ENCODE measurements at places on chromosomes 2 and 18.

- no peak for DNase-seq
Measured at GRCh38 chr2:134679745-134680144, 39.1 kb downstream of the TMEM163 start.

DNA sequence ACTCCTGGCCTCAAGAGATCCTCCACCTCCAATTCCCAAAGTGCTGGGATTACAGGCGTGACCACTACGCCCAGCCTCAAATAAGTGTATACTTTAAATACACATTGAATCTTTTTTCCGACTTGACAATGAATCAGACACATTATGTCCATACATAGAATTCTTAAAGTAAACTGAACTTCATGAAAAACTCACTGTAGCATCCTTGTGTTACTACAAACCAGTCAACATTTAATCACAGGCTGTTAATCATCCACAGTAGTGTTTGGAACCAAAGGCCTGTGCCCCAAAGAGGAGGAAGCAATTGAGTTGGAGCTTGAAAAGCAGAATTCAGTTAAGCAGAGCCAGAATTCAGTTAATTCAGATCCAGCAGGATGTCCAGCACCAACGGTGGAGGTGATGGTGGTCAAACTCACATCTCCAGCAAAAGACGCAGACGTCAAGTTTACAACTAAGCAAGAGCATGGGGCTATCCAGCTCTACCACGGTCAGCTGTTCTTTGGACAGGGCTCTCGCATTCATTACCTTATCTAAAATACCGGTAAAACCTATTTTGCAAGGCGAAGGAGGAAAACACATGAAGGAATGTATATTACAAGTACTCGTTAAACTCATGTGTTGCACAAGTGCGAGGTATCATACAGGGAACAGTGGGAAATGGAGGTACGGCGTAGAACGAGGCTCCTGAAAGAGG lies 1.2 kb downstream of the SLC39A6 start:
- no peak for DNase-seq

GRCh38 chr2:222708274-222708710 lies 36.8 kb downstream of the MOGAT1 start:
- DNase-seq, result no peak

- no peak for DNase-seq
Measured at GRCh38 chr2:150327564-150328489, 159.6 kb downstream of the RND3 start.

GRCh38 chr18:65942854-65943253 lies 192.0 kb downstream of the CDH7 start:
- no peak for DNase-seq

DNA sequence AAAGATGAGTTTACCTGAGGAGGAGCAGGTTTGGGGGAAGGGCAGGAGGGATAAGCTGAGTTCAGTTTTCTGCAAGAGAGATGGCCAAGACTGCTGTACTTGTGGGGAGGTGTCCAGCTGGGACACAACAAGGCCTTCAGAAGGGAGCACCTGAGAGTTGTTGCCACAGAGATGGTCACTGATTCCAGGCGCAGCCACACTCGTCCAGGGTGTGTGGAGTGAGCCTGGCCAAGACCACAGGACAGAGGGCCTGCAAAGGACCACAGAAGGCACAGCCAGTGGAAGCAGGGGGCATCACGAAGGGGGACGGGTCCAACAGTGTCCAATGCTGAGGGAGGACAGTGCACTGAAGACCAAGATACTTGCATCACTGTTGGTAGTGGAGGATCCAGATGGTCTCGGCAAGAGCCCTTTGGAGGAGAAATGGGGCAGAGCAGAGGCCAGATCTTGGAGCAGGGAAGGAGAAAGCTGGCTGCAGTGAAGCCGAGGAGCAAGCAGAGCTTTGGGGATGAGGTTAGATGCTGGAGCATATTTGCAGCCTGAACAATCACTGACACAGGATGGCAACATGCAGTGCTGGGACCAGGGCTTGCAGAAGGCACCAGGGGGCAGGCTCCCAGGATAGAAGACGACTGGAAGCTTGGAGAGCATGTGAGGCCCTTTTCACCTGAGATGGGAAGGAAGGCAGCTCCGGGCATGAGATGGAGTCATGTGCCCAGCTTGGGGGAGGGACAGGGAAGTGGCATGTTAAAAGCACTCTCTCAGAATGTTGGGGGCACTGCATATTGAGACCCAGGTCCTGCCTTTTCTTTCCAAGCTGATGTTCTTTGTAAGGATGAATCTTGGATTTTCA lies 214.0 kb downstream of the CYP26B1 start:
- peak; percentile 75 for DNase-seq

DNA sequence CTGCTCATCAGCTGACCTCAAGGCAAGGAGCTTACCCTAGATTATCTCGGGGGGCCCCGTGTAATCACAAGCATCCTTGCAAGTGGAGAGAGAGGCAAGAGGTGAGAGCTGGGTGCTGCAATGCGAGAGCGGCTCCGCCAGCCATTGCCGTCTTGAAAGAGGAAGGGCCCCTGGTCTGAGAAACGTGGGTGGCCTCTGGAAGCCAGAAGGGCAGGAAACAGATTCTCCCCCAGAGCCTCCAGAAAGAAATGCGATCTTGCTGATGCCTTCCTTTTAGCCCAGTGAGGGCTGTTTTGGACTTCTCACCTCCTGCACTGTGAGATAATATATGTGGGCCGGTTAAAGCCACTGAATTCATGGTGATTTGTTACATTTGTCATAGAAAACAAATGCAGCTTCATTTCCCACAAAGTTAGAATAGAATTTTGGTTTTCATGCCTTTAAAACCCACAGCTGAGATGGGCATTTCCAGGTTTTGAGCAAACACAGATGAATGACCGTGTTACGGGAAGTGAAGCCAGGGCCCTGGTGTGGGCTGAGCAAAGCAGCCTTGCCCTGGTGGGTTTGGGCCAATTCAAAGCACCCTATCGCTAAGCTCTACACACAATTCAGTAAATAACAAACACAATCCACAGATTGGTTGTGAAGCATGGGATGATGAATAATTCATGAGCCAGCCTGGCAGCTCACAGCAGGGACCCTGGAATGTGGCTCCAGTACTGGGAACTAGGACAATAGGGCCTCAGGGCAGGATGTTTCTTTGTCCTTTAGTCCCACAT lies 319.9 kb upstream of the HS6ST1 start:
- DNase-seq, result peak; percentile 74

GRCh38 chr2:238220892-238221521 lies 17.5 kb upstream of the ILKAP start:
- no peak for DNase-seq

GRCh38 chr2:27953077-27953476 lies 62.5 kb downstream of the BABAM2 start:
- no peak for DNase-seq

DNA sequence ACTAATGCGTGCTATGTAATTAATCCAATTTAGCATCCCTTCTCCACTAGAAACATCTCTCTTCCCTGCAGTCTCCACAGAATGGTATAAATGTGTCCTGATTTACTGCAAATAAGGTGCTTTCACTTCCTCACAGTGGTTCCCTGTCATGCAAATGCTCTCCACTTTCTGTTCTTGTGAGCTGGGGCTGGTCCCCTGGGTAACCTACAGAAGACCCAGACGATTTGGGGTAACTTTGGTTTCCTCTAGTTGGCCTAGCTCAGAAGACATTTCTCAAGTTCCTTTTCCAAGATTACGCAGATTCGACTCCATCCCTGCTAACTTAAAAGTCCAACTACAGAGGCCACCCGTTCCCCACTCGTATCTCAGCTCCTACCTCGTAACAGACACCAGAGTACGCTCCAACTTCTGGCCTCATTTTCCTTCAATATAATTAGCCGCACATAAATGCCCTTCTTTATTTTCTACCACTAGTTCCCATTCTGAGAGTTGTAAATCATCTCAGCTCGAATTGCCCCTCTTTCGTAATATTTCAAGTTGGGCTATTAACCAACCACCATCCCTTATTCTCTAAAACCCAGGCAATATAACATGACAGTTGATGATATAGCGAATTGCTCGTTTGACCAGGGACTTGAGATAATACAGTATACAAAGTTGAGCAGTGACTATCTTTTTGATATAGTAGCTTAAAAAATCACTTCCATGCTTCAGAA lies 28.8 kb upstream of the NEDD4L start:
- no peak for DNase-seq

DNA sequence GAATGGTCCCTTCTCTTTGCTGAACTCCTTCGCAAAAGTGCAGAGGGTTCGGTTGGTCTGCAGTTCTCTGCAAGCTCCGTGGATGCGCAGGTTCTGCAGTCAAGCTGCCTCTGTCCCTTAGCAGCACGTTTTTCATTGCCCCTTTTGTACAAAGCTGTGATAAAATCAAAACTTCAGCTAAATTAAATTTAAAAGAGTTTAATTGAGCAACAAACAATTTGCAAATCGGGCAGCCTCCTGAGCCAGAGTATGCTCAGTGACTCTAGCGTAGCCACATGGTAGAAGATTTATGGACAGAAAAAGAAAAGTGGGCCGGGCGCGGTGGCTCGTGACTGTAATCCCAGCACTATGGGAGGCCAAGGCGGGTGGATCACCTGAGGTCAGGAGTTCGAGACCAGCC lies 18.8 kb downstream of the TSN start:
- no peak for DNase-seq

DNA sequence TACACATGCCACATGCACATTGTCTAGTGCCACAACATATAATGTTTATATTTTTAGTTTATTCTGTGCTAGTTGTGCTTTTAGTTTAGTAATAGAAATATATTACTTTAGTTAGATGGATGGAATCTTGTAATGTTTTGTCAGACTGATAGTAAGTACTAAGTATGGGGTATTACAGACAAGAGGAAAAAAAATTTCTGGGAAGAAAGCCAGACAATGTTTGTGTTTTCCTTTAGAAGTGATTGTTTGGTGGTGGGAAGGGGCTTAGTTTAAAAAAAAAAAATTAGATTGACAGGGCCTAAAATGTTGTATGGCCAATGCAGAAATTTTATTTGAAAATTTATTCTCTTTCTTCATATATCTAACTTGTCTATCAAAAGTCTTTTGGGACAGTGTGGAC lies 37.8 kb downstream of the ACVR2A start:
- no peak for DNase-seq

All from mesenteric fat pad (tissue), 1 donor.